Bone marrow (tissue), 2 donors: ENCODE measurements at places on chromosomes 5 and 9.
A peak's percentile ranks its signal among the peaks of the same experiment; 100 is the strongest.

- DNase-seq: no peak
These were observed 2.5 kb downstream of the IL33 start for GRCh38 chr9:6218099-6218502.

DNA sequence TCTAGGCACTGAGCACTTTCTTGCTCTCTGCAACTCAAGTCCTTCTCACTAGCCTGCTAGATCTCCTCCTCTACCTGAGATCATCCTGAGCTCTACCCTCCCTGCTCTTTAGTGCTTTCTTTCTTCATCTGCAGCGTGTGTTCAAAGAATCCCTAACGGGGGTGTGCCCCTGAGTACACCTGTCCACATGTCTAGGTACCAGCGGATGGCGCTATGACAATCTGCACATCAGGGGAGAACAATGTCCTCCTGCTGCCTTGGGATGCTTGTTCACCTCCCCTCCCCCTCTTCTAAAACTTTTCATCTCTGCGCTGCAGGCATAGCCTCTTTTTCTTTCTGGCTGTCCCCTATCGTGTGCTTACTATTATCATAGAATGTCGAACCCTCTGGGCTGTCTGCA, 42.7 kb downstream of the PTPN3 start:
- DNase-seq: no peak

DNA sequence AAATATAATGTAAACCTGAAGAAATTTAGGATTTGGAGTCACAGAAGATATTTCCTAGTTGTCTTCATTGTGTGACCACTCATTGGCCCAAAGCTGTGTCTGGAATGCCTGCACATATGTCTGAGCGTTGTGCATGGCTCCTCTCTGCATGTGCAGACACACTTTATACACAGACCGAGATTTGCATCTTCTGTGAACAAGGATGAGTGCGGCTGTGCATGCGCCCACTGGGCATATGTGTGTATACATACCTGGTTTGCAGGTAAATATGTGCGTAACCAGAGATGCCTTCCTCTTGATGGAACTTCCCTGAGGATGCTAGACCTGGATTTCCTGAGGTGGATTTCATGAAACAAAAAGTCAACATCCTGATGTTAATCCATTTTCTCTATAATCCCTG, 19.1 kb downstream of the PHF2 start:
- no peak for DNase-seq

GRCh38 chr9:133711428-133712220, 26.5 kb downstream of the SARDH start:
- no peak for DNase-seq

DNA sequence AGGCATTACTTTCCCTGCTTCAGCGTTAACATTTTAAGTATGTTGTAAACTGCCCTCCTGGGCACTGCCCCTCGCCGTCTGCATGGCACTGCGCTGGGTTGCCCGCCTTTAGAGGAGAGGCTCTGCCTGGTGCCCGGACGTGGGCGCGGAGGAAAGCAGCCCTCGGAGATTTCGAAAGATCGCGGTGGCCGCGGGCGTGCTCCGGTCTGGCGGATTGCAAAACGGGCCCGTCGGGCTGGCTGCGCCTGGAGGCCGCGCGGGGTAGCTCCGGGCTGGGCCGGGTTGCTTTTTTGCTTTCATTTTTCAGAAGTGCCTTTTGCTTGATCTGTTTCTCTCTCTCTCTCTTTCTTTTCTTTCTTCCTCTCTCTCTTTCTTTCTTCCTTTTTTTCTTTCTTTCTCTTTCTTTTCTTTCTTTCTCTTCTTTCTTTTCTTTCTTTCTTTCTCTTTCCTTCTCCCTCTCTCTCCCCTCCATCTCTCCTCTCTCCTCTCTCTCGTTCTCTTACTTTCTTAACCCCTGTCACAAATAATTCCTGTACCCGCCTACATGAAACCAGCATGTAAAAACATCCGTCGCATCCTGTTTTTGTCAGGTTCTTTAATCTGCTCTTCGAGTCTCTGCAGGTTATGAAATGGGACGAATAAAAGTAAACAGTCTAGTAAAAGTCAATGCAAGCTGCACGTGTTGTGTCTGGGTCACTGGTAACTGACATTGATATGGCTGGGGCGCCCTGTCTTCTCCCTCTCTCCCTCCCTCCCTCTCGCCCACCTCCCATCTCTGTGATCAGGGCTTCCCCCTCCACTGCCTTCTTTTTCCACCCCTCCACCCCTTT, 1.7 kb downstream of the FST start:
- DNase-seq: peak; percentile 63

GRCh38 chr9:137750007-137750406, 127.6 kb upstream of the CACNA1B start:
- no peak for DNase-seq

GRCh38 chr5:40318395-40318794, 361.3 kb upstream of the PTGER4 start:
- DNase-seq: no peak

GRCh38 chr9:72855890-72856523, 96.8 kb downstream of the ALDH1A1 start:
- no peak for DNase-seq

DNA sequence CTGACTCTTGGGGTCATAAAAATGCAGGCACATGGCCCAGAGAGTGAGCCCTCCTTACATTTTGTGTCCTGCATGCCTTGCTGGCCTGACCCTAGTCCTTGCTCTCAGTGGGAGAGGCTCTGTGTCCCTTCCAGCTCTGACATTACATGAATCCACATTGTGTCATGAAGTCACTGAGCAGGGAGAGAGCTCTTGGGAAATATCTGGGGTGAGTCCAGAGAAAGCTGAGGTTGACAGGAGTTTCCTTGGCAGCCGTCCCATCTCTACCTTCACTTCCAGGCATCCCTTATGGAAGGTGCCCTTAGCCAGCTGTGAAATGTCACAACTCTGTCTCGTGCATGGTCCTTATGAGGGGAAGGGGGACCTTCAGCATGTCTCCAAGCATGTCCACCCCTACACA, 41.0 kb downstream of the FAT2 start:
- no peak for DNase-seq

DNA sequence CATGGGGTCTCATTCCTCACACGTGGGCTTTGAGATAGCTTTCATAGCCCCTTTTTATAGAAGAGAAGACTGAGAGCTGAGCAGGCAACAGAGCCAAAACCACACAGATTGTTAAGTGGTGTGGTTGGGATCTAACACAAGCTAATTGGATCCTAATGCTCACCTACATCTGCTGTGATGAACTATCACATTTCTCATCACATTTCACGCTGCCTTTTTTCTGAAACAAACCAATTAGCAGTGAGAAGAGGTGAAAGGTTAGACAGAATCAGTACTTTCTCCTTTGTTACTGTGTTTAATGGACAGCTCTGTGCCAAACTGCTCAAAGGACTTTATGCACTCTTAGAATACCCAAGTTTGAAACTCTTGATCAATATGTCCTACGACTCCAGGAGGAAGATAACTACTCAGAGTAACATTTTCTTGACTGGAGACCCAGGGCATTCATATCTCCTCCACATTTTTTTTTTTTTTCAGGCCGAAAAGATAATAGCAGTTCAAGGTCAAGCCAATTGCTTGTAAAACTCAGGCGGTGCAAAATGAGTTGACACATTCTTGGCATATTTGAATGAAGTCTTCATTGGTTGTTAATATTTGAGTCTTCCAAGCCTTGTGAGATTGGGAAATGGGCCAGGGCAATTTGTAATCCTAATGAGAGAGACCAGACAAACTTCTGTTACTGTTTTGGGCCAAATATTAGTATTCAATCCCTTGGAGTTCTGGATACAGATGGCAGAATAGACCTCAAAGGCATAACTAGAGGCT, 138.4 kb downstream of the KCTD16 start:
- no peak for DNase-seq

GRCh38 chr5:142561486-142562097, 124.3 kb downstream of the FGF1 start:
- no peak for DNase-seq

- no peak for DNase-seq
These were observed 88.1 kb upstream of the ADAMTS19 start for GRCh38 chr5:129372025-129372424.
